Activated CD4-positive, alpha-beta T cell treated with anti-CD3 and anti-CD28 coated beads for 36 hours (primary cell): ENCODE measurements at places on chromosomes 3 and 15.
A peak's percentile ranks its signal among the peaks of the same experiment; 100 is the strongest.

DNA sequence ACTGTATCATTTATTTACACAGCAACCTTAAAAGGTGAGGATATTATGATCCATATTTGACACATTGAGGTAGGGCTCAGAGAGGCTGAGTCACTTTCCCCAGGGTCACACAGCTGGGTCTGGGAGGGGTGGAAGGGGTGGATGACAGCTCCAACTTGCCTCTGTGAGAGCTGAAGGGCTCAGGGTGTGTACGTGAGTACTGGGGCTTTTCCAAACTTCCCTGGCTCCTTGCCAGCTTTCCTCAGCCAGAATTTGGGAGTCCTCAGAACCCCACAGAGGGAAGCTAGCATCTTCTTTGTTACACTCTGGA is 58.3 kb upstream of the SLC6A11 start:
- peak; percentile 69 for DNase-seq

- no peak for DNase-seq
Measured at GRCh38 chr3:64741341-64741740, 53.5 kb upstream of the ADAMTS9 start.

GRCh38 chr15:39213385-39213840 is 367.5 kb upstream of the THBS1 start:
- DNase-seq: no peak

DNA sequence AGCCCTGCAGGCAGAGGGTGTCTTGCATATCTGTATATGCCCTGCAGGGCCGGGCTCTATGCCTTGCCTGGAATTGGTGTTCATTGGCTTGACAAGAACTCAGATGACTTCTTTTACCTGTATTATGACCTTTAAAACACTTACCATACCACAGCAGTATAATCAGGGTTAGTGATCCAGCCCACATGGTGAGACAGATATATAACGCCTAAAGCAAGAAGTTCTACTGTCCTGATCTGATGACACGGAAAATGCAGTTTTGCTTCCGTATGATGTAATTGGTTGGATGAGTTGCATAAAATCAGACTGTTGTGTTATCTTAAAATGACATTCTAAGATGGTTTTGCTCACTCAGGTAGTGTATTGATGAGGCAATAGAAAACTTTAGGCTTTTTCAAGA is 9.4 kb downstream of the CCDC174 start:
- no peak for DNase-seq

DNA sequence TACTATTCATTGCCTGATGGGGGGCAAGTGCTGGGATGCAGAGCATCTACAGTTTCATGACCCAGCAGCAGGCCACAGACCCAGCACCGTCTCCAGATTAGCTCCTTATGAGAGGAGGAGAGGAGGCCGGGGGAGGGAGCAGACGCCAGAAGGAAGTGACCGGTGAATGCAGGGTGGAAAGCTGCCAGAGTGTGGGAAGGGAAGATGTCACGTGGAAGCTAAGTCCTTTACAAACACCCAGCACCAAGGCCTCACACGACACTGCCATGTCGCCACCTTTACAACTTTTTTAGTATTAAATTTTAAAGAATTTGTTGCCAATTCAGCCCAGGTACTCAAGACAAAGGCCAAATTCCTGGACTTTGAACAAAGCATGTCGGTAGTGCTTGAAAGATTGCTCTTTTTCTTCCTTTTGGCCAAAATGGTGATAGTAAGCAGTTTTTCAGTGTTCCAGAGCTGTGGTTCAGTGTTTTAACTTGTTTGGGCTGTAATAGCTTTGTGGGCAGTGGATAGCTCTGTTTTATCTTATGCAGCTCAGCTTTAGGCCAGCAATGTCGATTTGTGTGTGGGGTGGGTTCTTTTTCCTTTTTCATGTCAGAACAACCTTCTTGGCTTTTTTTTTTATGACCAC is 58.2 kb downstream of the ZBTB38 start:
- DNase-seq: no peak
